Stromal cell of bone marrow (primary cell): ENCODE measurements at places on chromosomes 16 and 17.

GRCh38 chr17:82490512-82491195, 28.9 kb upstream of the FOXK2 start:
- no peak for DNase-seq

- DNase-seq, result no peak
Observed at GRCh38 chr17:77884019-77884418, 74.5 kb upstream of the TNRC6C start.

DNA sequence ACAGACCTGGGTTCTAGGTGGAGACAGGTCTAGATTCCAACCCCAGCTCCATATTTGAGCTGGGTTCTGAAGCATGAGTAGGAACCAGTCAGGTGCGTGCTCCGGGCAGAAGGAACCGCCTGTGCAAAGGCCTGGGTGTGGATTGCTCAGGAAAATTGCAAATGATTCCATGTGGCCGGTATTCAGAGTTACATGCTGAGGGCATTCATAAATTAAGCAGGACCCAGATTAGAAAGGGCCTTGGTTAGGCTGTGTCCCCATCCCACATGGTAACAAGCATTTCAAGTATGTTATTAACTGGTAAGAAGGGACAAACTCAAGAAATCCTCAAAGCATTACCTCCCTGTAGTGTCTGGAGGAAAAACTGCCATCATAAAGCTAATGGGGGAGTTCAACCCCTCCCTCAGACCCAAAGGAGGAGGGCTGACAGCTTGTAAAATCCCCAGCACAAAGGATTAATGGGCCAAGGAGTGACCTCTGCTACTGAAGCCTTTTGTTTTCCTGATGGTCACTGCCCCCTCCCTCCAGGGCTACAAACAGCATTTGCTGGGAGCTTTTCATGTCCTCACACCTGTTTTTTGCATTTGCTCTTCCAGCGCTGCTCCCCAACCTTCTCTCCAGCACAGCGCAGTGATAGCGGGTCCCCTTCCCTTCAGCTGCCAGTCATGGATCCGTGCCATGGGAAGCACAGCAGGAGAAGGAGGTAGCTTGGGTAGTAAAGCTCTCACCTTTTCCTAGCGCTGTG, 218.0 kb downstream of the C16orf95 start:
- DNase-seq, result no peak

DNA sequence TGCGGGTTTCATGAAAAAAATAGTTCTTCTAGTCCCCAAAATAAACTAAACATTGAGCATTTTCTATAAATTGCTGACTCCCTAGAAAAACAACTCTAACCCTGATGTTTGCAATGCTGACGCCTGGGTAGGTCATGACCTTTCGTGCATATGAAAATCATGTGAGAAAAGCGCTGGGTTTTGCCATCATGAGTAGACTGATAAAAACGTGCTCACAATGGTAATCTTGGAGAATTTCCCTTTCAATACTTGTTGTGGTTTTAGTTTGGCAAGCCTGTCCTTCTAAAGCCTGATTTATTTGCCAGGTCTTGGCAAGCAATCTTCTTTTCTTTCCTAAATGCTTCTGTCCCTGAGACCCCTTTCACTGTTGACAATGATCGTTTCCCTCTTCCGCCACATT, 4.0 kb upstream of the CLEC10A start:
- DNase-seq, result no peak

DNA sequence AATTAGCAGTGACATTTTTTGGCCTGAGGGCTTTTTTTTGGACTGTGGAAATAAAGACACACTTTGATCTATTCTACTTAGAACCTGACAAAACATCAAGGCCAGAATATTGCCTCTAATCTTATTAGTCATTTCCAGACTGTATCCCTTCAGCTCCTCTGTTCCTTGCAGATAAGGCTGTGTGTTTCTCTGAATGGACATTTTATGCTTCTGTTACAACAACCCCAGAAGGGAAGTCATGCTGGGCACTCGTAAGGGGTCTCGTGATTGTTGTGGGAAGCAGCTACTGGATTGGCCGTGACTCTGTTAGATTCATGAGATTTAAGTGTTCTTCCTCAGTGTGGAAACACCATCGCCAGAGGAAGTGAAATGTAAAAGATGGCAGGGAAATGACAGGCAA, 31.6 kb upstream of the HS3ST2 start:
- no peak for DNase-seq

GRCh38 chr16:66264311-66265047, 102.0 kb upstream of the CDH5 start:
- DNase-seq, result no peak

DNA sequence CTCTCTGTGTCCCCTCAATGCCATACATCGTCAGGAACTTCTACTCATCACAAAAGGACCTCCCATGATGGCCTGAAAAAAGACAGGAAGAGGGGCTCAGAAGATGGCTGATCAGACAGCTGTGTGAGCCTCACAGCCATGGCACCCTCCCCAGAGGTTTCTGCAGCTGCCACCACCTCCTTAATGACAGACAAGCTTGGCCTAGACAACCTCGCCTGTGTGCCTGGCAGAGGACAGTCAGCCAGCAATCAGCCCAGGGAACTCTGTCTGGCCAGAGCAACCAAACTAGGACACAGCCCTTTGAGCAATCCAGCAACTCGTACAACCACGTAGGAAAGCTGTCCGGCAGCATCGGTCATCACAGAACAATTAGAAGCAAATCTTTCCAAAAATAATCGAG, 54.2 kb upstream of the MED9 start:
- no peak for DNase-seq

GRCh38 chr16:1794221-1794871, 841 bp upstream of the IGFALS start:
- DNase-seq, result no peak

- DNase-seq, result no peak
Observed at GRCh38 chr16:77657016-77657415, 65.3 kb upstream of the NUDT7 start.

- no peak for DNase-seq
Observed at GRCh38 chr16:70611224-70611598, 35.1 kb upstream of the IL34 start.

DNA sequence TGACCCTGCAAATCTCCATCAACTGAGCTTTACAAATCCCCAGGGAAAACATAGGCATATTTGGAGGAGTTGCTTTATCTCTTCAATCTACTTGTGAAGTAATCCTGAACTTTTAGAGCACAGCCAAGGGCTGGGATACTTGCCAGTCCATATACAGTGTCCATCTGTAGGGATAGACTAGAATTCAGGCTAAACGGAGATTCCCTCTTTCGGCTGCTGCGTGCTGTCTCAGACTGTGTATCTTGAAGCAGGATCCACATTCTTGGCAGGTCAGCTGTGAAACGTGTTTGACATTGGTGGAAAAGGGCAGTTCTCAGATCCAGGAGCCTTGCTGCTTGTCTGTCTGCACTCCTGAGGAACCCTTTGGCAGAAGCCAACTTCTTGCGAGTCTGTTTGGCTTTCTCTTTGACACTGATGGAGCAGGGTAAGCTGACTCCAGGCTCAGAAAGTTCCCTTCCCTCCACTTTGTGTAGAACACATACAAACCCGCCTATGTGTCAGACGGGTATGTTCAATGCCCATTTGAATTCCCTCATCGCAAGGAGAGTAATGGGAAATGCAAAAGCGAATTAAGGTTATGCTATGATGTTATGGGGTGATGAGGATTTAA, 221.8 kb downstream of the MAP2K4 start:
- DNase-seq, result no peak

DNA sequence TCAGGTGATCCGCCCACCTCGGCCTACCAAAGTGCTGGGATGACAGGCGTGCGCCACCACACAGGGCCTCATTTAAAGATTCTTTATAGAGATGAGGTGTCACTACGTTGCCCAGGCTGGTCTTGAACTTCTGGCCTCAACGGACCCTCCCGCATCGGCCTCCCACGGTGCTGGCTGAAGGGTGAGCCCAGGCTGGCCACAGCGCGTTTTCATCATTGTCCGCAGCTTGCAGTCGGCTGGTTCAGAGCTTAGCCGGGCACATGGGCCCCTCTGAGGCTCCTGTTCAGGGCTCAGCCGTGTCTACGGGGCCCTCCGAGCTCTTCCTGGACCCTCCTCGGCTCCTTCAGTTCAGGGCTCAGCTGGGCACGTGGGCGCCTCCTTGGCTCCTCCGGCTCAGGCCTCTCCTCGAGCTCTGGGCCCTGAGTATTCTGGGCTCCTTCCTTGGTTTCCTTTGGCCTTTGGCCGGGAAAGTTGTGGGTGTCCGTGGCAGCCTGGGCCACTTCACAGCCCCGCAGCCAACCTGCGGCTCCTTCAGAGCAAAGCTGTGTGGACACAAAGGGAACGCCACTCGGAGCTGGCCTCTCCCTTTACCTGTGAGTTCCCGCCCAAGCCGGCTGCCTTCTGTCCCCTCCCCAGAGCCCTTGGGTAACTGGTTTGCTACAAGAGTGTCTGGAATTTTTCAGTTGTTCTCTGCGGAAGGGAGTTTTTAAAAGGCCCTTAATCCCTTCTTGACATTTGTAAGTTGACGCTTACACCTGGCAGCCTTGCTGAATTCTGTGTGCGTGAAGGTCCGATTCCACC, 1.2 kb upstream of the MSLN start:
- no peak for DNase-seq

GRCh38 chr16:65666132-65666941, 544.5 kb upstream of the CDH11 start:
- DNase-seq, result no peak

DNA sequence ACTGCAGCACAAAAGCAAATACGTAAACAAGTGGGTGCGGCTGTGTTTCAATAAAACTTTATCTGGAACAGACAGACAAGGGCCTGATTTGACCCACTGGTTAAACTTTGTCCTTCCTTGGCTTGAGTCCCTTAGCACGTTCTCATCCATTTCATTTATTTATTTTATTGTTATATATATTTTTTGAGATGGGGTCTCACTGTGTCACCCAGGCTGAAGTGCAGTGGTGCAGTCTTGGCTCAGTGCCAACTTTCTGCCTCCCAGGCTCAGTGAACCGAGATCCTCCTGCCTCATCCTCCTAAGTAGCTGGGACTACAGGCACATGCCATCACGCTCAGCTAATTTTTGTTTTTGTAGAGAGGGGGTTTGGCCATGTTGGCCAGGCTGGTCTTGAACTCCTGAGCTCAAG, 64.3 kb downstream of the MYH11 start:
- DNase-seq, result no peak

DNA sequence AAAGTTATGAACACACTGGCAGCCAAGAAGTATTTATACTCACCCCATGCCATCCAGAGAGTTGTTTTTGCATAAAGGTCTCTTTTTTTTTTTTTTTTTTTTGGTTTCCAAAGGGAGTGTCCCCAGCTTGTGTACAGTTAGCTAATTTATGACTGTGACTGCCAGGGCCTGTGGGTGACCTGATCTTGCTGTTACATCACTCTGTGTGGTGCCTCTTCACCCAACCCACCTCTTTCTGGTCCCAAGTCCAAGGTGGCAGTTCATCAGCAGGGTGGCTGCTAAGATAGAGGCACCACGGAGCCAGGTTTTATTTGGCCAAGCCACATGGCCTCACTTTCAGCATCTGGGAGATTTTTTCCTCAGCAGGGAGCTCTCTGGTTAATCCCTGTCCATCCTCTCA, at the start of gene NOS2:
Gene NOS2, minus strand, starts transcription at position 8 of the 400 bp plus-strand sequence. CDS start 1,720 bp downstream, outside the sequence.
- no peak for DNase-seq

DNA sequence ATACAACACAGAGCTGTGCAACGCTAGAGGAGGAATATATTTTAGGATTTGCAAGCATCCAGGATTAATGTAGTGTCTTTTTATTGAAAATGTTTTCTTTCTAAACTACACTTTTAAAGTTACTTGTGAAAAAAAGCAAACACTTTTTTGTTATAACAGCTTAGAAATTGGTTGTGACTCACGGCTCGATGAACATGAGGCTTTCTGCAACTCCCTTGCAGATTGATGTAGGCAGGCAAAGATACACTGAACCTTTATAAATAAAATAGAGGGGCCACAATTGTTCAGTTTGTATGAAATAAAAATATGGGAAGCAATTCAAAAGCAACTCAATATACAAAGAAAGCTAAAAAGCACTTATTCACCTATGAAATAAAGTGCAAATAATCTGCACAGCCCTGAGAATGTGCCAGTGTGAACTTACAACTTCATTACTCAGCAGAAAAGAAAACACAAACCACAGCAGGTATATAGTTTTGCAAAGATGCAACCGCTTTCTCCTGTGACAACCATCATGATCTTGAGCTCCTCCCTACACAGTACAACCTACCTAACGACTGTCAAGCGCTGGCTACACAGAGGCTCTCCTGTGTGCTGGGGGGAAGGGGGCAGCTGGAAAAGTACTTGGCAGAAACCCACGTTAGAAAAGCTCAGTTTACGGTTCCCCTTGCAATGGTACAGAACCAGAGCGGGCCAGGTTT, 948 bp downstream of the LUC7L start:
- no peak for DNase-seq

DNA sequence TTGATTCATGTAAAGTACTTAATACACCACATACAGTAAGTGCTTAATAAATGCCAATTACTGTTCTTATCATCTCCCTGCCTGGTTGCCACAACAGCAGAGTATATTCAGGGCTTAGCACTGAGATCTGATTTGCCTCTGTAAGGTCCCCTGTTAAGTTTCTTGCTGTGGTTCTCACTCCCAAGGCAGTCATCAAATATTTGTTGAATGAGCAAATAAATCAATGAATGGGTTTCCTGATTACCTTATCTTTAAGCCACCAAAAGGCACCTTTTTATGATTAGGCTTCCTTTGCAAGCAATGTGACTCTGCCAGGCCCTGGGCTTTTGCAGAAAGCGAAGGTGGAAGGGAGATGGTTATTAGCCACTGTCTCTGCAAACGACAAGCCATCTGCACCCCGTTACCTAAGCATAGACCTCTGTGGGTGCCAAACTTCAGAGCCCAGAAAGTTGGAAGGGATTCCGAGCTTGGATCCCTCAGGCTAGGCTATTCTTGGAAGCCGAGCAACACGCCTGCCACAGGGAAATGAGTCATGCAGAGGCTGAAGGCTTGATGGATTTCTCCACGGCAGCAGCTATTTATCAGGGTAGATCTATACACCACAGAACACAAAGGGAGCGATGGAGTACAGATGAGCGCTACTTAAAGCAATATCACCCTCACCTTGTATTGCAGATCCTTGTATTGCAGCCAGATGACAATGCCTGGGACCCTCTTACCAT, 102.0 kb downstream of the GRIN2A start:
- DNase-seq, result peak; percentile 76

GRCh38 chr17:16989230-16989952, 17.5 kb upstream of the TNFRSF13B start:
- no peak for DNase-seq

GRCh38 chr16:72997141-72997542, 50.8 kb downstream of the ZFHX3 start:
- no peak for DNase-seq

DNA sequence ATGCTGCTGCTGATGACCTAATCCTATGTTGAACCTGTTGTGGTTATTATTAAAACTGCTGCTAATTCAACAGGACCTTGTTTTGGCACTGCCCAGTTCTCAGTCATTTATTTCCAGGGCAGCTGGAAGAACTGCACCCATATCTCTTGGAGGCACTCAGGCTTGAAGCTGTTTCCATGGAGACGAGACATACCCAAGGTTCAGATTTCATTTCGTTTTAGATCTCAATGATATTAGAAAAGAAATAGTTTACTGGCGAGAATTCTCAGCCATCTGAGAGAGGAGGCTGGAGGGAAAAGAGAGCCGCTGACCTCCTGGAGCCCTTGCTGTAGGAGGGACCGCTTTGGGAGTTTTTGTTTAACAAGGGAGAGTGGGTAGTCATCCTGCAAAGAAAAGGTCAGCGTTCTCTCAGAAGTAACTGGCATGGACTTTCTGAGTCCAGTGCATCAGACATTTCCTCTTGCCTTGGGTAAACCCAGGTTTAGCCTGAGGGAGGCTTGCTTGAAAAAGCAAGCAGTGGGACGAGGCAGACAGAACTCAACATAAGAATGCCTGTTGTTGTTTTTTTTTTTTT, 75.4 kb downstream of the YPEL2 start:
- peak; percentile 45 for DNase-seq

GRCh38 chr16:79261481-79261940, 339.0 kb downstream of the MAF start:
- no peak for DNase-seq
